GM03348 (cell line): ENCODE measurements at places on chromosomes 2 and 18.

DNA sequence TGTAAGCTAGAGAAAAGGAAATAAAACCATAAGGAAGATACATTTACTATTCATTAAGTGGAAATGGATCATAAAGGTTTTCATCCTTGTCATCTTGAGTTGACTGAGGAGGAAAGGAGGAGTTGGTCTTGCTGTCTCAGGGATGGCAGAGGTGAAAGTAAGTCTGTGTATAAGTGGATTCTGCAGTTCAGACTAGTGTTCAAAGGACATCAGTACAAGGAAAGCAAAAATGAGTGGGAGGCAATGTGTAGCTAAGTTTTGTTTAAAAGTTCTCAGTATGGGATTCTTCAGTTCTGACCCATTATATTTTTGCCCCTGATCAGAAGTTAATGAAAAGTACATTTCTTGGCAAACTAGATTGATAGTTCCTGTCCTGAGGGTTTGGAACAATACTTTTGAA, 18.9 kb downstream of the SLC20A1 start:
- DNase-seq = no peak

DNA sequence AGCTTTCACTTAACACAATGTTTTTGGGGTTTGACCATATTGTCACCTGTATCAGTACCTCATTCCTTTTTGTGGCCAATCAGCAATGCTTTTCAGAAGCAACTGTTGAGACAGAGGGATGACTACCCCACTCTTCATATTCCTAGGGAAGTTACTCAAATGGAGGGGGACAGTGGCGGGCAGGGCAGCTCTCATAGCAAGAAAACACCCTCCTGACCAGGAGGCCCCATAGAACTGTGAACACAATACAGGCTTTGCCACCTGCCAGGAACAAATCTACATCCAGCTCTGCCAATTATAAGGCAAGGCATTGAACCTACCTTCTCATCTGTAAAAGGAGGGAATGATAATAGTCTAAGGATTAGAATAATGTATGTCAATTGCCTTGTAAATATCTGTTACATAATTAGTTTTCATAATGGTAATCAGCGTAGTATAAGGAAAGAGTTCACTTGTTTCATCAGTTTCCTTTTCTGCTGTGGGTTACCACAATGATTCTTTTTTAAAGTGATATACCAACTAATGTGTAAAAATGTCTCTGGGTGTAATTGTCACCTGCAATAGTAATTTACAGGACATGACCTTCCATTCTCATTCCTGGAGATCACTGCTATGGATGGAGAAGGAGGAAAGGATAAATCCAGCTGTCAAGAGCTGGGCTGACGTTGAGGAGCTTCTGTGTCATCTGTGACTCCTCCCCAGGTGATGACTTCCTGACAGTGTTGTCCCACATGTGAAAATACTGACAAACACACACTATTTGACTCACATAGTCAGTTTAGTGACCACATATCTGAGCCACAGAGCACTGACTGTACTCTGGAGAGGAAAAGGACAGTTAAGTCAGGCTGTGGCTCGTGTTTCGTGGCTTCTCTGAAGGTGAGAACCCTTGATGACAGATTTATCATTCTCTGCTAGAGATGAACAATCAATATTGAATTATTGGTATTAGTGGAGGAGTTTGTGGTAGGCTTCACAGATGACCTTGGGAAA, 13.5 kb downstream of the ALPK2 start:
- DNase-seq = no peak

DNA sequence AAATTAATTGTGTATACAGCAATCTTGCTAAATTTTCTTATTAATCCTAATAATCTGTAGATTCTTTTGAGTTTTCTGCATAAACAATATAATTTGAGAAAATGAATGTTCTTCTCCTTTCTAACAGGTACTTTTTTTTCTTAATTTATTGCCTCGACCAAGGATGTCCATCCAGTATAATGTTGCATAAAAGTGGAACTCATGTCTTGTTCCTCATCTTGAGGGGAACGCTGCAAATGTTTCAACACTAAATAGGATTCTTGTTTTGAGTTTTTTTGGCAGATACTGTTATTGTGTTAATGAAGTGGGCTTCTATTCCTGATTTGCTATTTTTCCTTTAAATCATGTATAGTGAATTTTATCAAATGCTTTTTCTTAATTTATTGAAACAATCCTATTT, 244.4 kb upstream of the REV1 start:
- DNase-seq = no peak

DNA sequence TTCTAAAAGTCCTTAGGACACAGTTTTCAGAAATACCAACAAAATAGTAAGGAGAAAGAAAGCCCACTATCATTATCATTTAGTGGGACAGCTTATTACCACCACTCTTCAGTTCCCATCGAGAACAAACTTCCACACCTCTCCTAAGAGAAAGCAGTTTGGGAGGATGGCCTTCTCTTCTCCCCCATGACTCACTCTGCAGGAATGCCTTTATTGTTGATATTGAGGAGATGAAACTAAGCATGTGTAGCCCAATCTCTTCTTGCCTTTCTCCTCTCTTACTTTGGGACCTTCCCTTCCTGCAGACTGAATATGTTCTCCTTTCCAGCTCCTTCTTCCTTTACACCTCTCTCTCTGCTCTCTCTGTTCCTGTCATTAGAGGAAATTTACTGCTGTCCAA, 30.0 kb upstream of the ERMN start:
- peak; percentile 49 for DNase-seq

DNA sequence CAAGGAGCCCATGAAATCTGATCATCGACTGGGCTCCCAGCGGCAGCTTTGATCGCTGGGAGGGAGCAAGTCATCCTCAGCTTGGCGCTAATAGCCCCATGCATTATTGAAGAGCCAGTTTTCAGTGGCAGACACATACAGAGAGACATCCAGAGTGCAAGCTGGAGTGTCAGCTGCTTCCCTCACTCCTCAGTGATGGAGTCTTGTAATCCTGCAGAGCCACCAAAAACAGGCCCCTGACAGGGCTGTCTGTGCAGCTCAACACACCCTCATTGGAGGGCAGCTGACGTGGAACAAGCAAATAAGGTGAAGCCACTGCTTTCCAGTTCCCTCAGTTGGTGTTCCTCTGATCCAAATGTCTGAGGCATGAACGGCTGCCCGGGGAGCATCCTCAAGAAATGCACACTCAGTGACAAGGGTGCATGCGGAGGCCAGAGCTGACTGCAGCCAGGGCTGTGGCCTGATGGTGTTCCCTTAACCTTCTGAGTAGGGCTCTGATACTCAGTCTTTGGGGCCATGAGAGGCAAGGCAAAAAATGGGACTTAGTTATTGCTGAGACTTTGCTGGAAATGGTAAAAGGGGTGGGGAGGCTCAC, 97.4 kb downstream of the RHOB start:
- DNase-seq = no peak

- DNase-seq = peak; percentile 4
Measured at GRCh38 chr2:39289609-39290008, 45.8 kb upstream of the CDKL4 start.

DNA sequence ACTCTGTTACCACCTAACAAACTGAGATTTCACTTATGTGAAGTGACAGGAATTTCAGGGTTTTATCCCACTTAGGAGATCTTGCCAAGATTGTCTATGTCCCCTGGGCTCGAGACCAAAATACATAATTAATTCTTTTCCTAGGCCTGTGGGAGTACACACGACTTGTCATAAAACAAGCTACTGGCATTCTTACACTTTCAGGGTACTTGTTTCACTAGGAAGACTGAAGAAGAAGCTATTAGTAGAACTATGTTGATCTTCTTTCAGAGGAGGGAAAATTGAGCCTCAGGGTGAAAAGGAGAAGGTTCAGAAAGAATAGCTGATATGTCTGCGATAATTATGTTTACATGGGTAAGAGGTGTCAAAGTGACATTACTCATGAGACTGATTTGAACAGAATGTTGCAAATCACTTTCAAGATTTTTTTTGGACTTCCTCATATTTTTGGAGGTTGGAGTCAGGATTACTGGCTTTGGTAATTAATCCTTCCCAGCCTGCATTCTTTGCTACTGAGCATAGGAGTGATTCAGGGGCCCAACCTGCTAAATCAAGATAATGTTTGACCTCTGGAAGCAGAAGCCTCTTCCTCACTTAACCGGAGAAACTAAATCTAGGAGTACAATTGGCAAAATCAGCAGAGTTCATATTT, 240.0 kb upstream of the NT5C1B start:
- peak; percentile 62 for DNase-seq

DNA sequence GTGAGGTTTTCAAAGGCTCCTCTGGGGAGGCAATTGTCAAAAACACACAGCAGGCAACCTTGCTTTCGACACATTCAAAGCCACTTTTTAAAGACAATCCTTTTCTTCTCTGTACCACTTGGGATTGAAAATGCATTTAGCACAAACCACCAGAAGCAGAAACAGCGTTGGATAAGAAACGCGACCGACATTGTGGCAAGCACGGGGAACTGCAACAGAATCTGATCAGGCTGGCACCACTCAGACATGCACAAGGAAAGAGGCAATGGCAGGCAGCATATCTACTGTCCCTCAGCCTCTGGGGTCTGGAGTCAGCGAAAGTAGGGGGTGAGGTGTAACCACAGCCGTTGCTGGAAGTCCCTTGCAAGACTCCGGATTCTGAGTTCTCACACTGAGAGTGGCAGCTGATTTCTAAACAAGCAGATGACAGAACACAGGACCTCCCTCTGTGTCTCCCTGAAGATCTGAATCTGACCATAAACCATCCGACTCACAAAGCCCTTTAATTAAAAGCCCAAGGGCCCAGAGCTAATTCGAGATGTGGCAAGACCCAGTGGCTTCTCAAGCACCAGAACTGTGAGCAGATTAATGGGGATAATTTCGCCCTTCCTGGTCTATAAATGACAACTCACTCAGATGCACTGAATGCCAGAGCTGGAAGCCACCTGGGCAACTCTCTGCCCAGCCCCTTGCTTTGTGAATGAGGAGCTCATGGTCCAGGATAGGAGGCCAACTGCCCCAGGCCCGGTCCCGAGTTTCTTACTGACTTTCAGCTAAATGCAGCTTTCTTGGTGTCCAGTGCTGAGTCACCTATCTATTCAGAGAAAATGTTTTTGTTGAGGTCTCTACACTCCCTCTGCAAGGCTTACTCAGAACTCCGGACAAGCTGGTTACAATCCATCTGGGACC, 29.6 kb downstream of the CYRIA start:
- DNase-seq = no peak

DNA sequence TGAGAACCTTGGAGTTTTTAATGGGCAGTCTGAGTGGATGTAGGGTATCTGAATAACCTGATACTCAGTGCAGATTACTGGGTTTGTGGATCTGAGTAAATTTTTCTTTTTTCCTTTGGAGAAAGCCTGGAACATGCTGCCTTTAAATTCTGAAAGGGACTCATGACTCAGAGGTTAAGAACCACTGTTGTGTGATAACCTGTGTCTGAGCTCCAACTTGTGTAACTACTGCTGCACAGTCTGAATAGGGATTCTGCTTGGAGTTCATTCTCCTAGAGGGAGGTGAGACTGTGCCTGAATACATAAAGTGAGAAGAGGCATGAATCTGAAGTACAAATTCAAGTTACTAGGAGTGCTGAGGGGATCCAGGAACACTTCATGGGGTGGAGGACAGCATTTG, 36.2 kb downstream of the KDM3A start:
- peak; percentile 23 for DNase-seq

GRCh38 chr2:160411167-160411566, 82.4 kb downstream of the RBMS1 start:
- peak; percentile 56 for DNase-seq

DNA sequence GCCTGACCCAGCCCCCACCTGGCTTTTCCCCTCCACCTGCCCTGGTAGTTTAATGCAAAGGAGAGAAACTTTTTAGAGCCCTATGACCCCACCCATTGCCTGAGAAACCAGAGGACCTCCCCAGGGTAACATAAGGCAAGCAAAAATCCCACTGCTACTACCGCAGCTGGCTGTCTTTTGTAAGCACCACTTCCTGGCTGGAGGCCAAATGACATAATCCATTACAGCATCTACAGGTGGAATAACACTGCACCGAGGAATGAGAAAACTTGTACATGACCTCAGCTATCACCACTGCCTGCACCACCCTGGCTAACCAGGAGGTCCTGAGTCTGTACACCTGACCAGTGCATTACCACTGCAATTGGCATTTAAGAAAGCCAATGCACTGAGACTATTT, 149.6 kb upstream of the GALNT5 start:
- DNase-seq = no peak

DNA sequence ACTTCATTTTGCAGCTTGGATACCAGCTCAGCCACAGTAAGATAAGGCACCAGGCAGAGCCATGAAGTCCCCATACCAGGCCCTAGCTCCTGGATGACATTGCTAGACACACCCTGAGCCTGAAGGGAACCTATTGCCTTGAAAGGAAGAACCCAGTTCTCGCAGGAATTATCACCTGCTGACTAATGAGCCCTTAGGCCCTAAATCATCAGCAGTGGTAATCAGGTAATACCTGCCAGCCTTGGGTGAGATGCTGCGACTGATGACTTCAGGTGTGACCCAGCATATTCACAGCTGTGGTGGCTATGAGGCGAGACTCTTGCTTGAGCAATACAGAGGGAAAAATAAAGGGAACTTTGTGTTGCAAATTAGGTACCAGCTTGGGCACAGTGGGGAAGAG, 24.9 kb downstream of the CLK1 start:
- no peak for DNase-seq

GRCh38 chr2:102181919-102182635, 4.7 kb upstream of the IL1RL2 start:
- DNase-seq = no peak

GRCh38 chr18:79178113-79178531, 108.9 kb downstream of the ATP9B start:
- DNase-seq = no peak

DNA sequence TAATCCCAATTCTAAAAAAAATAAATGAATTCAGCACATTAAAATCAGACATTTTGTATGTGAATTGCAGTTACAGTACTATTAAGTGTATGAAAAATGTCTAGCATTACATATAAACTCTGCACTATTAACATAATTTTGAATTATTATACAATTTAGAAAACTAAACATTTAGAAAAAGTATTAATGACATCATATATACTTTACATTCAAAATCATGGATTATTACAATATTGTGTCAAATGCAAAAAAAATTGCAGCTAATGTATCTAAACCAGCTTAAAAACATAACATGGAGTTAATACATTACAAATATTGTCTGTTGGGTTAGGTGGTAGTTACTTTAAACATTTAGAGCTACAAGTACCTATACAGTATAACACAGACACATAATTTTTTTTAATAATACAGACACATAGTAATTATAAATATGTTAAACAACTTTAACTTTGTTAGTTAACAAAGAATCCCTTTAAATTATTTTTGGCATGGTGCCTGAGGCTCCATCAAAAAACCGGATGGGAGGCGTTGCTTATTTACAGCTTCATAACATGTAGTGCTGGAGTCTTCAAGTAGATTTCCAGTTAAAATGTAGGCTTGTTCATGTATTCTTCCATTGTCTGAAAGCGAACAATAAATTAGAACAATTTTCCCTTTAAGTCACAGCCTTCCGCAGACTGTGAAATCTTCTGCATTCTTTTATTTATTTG, 79.1 kb downstream of the AP1S3 start:
- DNase-seq = no peak

- DNase-seq = peak; percentile 30
Measured at GRCh38 chr18:9737006-9737405, 28.9 kb downstream of the RAB31 start.

GRCh38 chr18:55139836-55140235, 180.6 kb upstream of the CCDC68 start:
- no peak for DNase-seq

GRCh38 chr2:236040600-236041328, 127.4 kb downstream of the GBX2 start:
- DNase-seq = no peak
